Glomerular endothelial cell (primary cell): ENCODE measurements at places on chromosomes 7 and 10.

DNA sequence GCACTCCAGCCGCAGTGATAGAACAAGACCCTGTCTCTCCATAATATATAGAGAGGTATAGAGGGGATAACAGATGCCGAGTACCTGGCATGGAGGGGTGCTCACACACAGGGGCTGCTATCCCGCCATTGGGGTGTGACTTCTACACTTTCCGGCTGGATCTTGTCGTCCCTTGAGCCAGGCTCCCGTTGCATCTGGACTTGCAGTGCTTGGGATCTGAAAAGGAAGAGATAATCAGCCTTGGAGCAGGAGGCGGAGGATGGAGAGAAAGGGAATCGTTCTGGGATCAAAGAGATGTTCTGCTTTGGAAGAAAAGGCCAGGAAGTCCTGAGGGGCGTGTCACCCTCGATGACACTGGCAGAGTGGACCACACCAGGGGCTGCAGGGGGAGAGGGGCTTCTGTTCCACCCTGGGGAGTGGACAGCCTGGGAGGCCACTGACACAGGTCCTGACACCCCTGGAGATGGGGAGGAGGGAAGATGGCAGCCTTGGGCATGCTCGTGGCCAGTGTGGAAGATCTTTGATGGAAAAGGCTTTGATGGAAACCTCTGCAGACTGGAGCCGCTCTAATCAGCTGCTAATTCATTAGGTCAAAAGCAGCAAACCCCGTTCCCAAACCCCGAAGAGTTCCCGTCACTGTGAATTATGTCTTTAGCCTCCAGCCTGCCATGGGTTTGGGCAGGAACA, 85.1 kb downstream of the CARD11 start:
- no peak for DNase-seq

- no peak for DNase-seq
These were observed 33.6 kb downstream of the FAM25A start for GRCh38 chr10:87053577-87054181.

GRCh38 chr10:68047122-68047521, 28.0 kb downstream of the HERC4 start:
- no peak for DNase-seq

GRCh38 chr7:113752289-113752688, 166.5 kb downstream of the PPP1R3A start:
- no peak for DNase-seq

DNA sequence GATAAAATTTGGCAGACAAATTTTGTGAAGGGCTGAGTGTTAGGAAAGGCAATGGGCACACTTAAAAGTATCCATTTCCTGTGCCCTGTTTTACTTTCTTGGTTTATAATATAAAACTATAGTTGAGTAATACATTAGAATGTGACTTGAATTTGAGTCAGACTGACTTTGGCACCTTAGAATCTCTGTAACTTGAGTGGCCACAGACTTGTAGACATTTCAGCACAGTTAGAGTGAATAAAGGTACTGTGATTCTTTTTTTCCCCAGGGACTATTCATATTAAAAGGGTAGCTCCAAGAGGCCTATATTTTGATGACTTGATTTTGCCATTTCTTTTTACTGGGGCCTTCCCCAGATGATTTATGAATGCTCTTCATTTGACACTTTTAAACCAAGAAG, 22.4 kb downstream of the GBF1 start:
- DNase-seq: no peak

GRCh38 chr7:47366211-47366610, 215.7 kb downstream of the TNS3 start:
- DNase-seq: no peak

GRCh38 chr10:78165617-78166016, 132.0 kb downstream of the RPS24 start:
- DNase-seq: no peak

DNA sequence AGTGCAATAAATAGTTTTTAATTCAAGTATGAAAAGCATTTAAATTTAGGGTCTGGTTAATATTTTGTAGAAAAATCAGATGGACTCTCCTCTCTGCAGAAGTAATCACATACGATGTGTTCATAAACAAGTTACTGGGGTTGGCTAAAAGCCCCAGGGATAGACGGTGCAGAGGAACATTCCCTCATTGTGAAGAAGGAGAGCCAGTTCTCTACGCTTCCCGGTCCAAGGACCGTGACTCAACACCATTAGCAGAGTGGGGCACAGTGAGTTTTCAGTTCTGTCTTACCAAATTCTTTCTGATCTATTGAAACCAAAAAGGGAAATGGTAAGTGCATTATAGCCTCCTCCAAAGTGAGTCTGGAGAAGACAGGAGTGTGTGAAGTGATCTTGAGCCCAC, 327.8 kb downstream of the WDR37 start:
- DNase-seq: no peak

DNA sequence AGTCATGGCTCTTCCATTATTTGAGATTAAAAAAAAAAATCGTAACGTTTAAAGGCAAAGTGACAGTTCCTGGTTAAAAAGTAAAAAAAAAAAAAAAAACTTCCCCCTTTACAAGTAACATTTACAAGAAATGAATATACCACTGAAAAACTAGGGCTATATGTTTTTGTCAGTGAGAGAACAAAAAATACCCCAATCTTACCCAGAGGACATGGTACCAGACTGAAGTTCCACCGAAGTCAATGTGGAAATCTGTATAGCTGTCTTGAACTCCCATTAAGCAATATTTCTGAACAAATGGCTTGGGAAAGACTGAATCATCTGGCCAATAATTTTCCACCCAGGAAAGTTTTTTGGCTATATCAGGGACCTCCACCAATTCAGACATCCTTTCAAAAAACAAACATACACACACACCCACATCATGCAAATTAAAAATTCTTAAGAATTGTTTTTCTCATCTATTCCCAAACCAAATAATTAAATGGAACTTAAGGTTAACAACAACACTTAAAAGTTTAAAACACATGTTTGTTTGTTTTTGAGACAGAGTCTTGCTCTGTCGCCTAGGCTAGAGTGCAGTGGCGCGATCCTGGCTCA, 50.2 kb downstream of the KDM7A start:
- no peak for DNase-seq

- DNase-seq: no peak
These were observed 314.1 kb downstream of the SNX13 start for GRCh38 chr7:17626235-17626634.

GRCh38 chr10:21501091-21501490, 24.4 kb downstream of the SKIDA1 start:
- no peak for DNase-seq

- no peak for DNase-seq
These were observed 221.8 kb downstream of the PHF14 start for GRCh38 chr7:11195502-11195901.

DNA sequence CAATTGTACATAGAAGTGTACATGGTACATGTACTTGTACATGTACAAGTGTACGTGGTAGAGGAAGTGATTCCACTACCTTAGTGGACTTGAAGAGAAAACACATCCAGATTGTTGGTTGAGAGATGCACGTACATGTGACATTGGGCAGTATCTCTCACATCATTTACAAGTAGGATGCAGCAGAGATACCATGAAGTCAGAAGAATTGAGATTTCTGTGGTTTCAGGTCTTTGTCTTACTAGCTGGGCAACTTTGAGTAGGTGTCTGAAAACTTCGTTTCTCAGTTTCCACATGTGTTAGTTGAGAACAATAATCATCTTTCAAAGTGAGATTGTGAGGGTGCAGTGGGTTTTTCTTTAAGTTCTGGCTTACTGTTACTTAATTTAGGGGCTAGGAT, 21.5 kb downstream of the CLDN12 start:
- DNase-seq: no peak

DNA sequence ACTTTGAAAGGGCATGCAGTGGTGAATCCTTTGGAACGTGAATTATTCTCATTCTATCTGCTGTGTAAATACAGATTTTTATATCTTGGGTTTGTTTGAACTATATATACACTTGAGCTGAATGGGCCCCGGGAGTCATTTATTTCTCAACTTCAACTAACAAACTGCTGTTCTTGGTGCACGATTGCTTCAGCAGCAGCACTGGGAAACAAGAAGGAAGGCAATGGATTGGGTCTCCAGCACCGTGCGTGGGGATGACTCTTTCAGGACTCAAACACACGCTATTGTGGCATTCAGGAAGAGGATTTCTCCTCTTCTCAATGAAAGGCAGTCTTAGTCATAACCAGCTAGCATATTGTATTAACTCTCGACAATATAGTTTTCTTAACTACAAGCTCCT, 226.0 kb upstream of the NFE2L3 start:
- no peak for DNase-seq

GRCh38 chr10:3260066-3260834, 87.7 kb upstream of the PITRM1 start:
- no peak for DNase-seq

GRCh38 chr7:45893374-45893995, 5.2 kb downstream of the IGFBP1 start:
- DNase-seq: no peak

DNA sequence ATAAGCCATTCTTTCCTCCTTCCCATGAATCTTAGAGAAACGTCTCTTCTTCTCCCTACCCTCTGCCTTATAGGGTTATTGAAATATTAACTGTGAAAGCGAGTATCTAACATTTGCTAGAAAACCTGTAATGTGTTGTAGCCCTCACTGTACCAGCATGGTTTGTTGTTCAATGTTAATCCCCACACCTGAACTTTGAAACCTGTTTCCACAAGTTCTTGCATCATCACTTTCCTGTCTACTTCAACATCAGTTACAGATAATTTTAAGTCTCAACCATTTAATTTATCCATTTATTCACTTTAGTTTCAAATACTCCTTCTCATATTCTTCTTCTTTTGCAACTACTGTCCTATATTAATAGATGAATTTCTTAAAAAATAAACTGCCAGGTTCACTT, 148.2 kb downstream of the ETV1 start:
- no peak for DNase-seq

GRCh38 chr10:4939224-4940072, 23.8 kb upstream of the AKR1C1 start:
- DNase-seq: no peak
